NCI-H1092 (cell line): ENCODE measurements at places on chromosomes 1 and 21.

- no peak for DNase-seq
Observed at GRCh38 chr21:40117236-40117635, 250.0 kb downstream of the PCP4 start.

- DNase-seq: no peak
Observed at GRCh38 chr1:39488793-39489566, 2.5 kb upstream of the BMP8A start.

DNA sequence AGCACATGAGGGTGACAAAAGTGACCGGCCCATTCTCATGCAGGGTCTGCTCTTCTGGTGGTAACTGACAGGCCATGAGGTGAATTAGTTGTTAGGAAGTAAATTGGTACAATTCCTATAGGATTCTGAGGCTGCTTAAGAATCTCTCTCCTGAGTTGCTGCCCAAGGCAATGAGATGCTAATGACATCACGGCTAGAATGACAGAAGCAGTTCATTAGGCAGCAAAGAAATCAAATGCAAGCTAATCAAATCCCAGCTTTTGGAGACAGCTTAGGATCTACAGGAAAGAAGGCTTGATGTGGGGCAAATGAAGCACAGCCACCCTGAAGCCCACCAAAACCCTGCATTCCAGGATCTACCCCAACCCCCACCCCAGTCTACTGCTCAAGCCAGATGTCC, 265.2 kb downstream of the ASTN1 start:
- no peak for DNase-seq

DNA sequence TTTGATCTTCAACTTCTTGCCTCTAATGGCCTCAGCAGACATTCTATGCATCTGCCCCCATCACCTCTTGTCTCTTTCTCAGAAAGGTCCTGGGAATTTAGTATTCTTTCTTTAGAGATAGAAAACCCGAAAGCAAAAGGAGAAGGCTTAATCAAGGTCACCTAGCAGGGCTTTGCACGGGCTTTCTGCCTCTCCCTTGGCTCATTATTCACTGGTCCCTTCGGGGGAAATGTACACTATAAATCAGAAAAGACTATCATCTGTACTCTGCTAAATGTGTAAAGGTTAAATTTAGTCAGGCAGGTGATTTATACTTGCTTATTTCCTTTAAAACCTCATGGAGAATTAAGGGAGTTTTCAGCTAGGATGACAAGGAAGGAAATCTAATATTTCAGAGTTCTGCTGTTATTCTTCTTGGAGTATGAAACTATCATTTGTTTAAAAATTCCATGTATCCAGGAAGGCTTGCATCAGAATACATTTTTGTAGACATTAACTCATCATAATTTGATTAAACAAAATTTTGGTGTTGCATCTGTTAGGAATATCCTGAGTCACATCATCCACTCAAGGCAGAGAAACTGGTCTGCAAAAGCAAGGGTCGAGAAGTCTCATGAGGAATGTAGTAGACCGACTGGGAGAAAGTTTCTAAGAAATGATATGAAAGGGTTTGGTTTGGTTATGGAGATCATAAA, 124.6 kb downstream of the GABPA start:
- no peak for DNase-seq

DNA sequence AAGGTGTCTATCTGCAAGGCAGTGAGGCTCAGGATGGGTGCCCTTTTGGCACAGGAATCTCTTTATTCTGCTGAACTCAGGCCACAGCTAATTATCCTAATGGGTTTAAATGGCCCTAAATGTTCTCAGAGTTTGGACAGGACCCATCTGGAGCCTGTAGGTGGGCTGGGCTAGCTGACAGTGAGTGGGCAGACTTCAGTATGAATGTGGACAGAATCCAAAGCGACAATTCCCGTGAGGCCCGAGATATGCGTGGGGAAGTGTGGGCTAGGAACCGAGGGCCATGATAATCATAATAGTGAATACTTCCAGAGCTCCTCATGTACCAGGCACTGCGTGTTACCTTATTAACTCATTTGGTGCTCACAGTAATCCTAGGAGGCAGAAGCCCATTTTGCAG, 165.3 kb downstream of the GRIK3 start:
- no peak for DNase-seq

- no peak for DNase-seq
Observed at GRCh38 chr21:15753741-15754140, 24.0 kb downstream of the USP25 start.

DNA sequence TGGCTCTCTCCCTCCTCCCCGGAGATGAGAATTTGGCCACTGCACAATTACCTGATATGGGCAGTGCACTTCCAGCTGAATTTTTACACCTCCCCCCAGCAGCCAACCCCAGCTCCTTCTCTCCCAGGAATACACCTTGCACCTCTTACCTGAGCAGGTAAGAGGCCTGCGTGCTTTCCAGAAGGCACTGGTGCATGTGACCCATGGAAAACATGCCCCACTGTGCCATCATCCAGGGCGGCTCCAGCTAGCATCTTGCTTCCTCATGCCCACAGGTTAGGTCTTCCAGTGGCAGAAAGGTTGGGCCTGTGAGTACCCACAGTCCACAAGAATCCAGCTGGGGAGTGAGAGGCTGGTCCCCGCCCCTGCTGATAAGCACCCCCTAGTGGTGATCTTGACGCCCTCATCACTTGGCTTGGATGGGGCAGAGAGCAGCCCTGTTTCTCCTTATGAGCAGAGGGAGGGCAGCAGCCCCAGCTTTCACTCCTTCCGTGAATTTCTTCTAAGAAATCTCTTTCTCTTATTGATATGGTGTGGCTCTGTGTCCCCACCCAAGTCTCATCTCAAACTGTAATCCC, 57.8 kb downstream of the EDARADD start:
- DNase-seq: no peak

- no peak for DNase-seq
Observed at GRCh38 chr1:64269558-64269884, 66.1 kb downstream of the UBE2U start.

GRCh38 chr1:3042481-3042880, 21.2 kb downstream of the ACTRT2 start:
- DNase-seq: no peak

DNA sequence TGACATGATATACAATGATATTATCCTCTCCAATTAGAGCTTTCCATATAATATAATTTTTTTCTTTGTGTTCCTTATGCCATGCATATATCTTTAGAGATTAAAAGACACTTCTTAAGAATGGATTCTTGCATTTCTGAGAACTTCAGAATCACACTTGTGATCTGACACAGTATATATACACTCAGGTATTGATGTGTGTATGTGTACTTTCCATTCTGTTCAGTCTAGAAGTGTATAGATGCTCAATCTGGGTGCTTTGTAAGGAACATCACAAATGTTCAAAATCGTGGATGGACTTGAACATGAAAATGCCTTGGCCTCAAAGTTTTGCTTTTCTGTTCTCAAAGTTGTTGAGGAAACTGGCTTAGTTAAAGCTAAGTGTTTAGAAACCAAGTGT, 102.7 kb downstream of the FGGY start:
- no peak for DNase-seq

GRCh38 chr1:154888757-154889156, 18.7 kb upstream of the KCNN3 start:
- no peak for DNase-seq

- DNase-seq: no peak
Observed at GRCh38 chr21:39444421-39445180, 977 bp downstream of the LCA5L start.

- no peak for DNase-seq
Observed at GRCh38 chr1:200281201-200281835, 128.5 kb downstream of the ZNF281 start.

- DNase-seq: no peak
Observed at GRCh38 chr1:115827452-115828044, 13.4 kb downstream of the NHLH2 start.

- DNase-seq: no peak
Observed at GRCh38 chr1:64019818-64020217, 183.6 kb upstream of the UBE2U start.

DNA sequence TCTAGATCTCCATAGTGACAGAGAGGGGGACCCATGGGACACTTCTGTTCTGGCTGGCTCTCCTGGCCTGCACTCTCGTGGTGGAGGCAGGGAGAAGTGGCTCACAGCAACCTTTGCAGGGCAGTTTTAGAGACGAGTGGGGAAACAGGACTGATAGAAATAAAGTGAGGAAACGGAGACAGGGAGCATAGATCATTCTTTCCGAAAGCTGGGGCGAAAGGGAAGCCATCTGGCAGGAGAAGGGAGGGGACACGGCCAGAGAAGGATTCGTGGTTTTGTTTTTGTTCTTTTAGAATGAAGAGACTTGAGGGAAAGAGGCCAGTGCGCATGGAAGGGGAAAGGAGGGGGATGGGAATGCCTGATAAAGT, 3.5 kb downstream of the TIE1 start:
- no peak for DNase-seq
